ENCODE measurements at places on chromosomes 7 and 10.

DNA sequence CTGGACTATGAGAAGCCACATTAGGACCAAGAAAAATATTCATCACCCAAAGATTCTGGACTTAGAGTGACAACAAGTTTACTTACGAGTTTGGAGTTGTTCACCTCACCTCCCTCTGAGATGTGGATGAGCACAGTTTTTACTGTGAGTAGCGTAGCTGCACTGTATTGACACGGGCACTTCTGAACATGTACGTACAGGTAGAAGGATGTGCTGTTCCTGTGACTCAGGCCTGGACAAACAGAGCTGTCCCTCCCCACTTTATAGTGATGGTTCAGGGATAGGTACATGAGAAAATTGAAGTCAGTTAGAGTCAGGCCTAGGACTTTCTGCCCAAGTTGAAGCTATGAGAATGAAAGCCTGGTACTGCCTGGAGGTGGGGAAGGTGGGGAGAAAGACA is 80.9 kb upstream of the DYNC1I1 start:
- DNase-seq, result no peak

DNA sequence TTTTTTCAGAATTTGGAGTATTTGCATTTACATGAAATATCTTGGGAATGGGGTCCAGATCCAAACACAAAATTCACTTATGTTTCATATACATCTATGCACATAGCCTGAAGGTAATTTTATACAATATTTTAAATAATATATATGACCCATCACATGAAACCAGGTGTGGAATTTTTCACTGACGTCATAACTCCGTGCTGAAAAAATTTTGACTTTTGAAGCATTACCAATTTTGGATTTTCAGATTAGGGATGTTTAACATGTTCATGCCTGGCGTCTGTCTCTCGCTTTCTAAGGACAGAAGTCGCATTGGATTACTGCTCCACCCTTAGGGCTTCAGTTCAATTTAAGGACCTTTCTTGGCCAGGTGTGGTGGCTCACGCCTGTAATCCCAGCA is 349.5 kb upstream of the PLXDC2 start:
- no peak for DNase-seq

DNA sequence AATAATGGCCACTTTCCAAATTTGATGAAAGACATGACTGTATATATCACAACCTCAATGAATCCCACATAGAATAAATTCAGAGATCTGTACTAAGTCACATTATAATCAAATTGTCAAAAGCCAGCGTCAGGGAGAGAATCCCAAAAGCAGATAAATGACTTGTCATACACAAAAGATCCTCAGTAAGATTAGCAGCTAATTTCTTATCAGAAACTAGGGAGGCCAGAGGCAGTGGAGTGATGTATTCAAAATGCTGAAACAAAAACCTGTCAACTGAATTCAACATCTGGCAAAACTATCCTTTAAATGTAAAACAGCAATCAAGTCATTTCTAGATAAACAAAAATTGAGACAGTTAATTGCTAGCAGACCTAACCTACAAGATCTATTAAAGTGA is 11.6 kb upstream of the ARHGAP22 start:
- DNase-seq, result no peak

DNA sequence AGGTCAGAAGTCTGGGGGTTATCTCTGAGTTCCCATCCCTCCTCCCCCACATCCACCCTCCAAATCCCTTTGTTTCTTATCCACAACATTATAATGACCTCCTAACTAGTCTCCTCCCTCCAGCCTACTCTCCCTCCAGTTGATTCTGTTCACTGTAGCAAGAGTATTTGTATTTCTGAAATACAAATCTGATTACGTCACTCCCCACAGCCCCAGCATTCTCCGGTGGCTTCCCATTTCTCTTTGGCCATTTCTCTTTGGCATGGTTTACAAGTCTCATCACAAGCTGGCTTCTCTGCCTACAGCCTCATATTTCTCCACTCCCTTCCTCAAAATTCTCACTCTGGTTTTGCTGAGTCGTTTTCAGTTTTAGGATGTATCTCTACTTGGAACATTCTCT is 24.6 kb upstream of the MRPS33 start:
- no peak for DNase-seq

GRCh38 chr7:44184206-44184872 is 4.9 kb downstream of the GCK start:
- DNase-seq, result peak; percentile 44

- DNase-seq, result no peak
Observed at GRCh38 chr7:141916099-141916498, at the start of gene OR9A4. OR9A4 (plus strand) TSS chr7:141916399; CDS start chr7:141918876, 2,477 bp downstream.

- no peak for DNase-seq
Observed at GRCh38 chr7:32091608-32092210, 21.5 kb upstream of the PDE1C start.

DNA sequence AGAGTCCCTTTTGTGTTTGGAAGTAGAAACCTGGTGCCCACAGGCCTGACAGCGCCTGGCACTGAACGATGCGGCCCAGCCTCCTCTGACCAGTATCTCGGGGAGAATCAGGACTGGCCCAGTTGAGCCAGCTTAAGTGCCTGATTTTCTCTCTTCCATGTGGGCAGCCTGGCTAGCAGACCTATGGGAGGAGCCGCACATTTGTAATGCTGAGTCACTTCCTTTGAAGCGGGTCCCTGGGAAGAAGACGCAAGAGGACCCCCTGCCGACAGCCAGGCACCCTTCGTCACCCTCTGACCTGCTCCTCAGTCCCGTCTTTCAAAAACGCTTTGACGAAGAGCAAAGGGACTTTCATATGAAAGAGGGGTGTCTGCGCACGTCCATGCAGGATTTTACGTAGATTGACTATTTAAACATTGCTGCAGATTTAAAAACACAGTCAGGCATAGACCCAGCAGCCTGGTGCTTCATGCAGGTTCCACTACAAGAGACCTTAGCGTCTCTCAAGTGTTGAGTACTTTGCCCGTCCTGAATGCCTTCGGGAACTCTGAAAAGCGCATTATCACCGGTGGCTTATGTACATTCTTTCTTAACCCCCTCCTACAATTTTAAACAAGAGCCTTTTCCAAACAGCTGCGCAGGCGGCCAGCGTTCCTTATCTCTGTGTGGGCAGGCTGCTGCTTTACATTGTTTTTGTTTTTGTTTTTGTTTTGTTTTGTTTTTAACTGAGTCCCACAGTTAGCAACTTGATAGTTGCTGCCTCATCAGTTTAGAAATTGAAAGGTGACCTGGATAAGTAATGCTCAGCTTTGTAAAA is 36.5 kb upstream of the AP5Z1 start:
- DNase-seq, result peak; percentile 71

DNA sequence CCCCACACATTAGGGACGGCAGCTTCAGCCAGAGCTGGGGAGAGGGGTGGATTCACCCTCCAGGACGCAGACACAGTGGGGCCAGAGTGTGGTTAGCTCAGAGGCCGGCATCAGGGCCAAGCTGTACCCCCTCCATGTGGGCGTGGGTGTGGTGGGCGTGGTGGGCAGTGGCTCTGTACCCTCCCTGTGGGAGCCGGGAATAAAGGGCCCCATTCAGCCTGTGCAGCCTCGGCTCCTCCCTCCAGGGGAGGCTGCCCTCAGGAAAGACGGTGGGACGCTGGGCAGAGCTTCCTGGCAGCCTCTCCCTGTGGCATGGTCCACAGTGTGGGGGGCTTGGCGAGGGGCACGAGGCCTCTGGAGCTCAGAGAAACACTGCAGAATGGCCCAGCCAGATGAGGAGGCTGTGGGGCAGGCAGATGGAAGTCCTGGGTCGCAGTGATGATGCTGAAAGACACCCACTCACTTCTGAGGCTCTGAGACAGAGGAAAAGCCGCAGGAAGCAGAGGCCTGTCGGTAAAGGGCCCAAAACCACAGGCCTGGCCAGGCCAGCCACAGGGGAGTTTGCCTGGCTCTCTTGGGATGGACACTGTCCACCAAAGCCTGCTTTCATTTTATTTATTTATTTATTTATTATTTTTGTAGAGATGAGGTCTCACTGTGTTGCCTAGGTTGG is 108.0 kb downstream of the SH3PXD2A start:
- no peak for DNase-seq

DNA sequence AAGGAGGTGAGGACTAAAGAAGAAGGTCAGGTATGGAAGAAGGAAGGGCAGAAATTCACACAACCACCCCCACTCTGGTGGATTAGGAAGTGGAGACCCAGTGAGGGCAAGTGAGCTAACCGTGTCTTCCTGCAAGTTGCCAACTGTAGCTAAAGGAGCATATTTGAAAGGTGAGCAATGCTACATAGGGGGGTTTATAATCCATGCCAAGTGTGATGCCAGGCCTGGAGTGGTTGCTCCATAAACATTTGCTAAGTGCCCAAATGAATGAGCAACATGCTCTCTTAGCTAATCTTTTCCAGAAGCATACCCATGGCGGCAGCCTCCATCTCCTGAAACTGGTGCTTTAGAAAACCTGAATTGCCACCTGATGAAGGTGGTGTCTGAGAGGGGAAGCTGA is 121.6 kb downstream of the LRRC18 start:
- DNase-seq, result no peak

- DNase-seq, result no peak
Observed at GRCh38 chr7:148434181-148434757, 156.3 kb upstream of the C7orf33 start.

GRCh38 chr10:126247446-126247975 is 140.8 kb downstream of the ADAM12 start:
- peak; percentile 94 for DNase-seq

DNA sequence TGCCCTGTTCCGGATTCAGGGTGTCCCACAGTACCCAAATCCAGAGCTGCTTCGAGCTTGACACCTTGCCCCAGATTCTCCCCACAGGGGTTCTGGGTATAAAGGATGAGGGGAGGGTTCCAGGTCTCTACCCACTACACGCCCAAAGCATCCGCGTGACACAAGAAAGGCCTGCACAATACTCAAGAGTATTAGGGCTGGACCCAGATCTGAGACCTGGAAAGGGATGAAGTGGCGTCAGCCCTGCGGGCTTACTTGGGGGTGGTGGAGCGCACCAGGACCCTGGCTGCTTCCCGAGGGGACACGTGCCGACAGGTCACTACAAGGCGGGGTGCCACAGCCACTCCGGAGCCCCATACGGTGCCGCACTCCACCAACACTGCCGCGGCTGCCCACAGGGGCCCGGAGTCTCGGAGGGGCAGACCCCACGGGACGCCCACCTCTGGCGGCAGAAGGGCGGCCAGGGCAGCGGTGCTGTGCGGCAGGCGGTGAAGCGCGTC is 1.3 kb downstream of the TYSND1 start:
- no peak for DNase-seq

DNA sequence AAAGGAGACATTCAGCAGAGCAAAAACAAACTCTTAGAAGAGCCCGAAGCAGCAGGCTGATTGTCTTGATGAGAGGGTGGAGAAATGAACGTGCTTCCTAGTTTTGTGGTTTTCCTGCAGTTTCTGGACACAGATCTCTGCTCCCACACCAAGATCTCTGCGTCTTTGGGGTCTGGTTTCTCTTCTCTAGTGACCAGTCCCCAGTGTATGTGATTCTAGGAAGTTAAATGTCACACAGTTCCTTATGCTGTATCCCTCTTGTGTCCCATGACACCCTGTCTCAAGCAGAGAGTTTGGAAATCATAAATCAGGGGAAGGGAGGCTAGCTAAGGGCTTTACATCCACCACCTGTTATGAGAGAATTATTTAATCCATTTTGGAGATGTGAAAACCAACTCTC is 55.4 kb upstream of the KLF14 start:
- DNase-seq, result no peak

- DNase-seq, result no peak
Observed at GRCh38 chr10:73485320-73485719, 10.5 kb downstream of the PPP3CB start.

DNA sequence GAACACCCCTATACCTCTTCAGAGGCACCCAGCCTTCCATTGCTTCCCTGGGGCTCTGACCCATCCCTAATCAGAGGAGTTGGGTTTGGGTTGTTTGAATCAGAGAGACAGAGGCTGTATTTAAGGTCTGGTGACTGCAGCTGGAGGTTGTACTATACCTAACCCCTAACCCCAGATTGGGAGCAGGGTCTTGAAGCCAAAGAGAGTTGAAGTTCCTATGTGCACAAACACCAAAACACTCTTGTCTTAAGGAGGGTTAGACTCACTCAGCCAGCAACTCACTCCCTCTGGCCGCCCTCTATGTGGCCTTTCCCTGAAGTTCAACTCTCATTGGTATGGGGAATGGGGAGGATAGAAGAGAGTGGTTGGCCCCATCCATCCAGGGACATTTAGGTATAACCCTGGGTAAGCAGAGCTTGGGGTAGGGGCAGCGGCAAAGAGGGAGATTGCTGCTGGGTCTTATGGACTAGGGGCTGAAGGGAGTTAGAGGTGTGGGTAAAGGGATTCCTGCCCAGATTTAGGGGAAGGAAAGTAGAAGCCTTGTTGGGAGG is 80.0 kb downstream of the PAX2 start:
- DNase-seq, result no peak

- DNase-seq, result no peak
Observed at GRCh38 chr7:124276005-124276622, 243.2 kb upstream of the TMEM229A start.

- DNase-seq, result no peak
Observed at GRCh38 chr10:116792817-116793216, 50.5 kb upstream of the HSPA12A start.

DNA sequence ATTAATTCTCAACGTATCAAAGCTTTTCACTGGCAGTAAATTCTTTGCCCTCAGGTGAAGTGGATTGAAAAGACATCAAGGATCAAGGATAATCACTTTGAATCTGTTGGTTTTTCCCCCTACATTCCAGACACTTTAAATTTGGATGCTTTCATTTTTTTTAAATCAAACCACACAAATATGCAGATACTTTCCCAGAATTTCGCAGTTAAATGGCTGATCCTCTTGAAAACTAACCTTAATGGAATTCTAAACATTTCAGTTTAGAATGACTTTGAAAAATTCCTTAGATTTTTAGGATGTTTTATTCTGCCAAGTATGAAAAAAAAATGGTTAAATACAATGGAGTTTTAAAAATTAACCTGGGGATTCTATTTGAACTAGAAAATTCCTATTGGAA is 325.9 kb downstream of the GFRA1 start:
- DNase-seq, result no peak

DNA sequence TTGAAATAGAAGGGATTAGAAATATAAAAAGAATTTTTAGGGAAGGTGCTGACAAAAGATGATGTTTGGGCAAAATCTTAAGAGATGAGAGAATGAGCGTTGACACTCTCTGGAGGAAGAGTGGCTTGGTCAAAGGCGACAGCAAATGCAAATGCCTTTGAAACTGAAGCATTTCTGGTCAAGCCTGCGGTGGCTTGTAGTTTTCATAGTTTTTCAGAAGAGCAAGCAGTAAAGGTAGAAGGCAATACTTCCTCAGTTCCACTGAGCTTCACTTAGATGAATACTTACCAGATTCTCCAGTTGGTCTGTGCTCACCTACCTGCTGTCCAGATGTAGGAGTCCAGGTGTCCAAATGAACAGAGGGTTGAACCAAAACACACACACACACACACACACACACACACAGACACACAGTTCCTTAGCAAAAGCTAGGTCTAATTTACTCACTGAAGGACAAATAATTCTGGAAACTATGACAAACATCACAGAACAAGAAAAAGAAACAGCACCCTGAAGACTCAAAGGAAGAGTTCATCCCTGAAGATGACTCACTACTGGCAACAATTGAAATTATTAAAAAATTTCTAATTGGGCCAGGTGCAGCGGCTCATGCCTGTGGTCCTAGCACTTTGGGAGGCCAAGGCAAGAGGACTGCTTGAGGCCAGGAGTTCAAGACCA is 12.1 kb upstream of the STK17A start:
- no peak for DNase-seq
